NCI-H1436 (cell line): ENCODE measurements at places on chromosomes 7 and 10.

- DNase-seq = peak; percentile 24
Observed at GRCh38 chr7:76048668-76048988, 722 bp downstream of the MDH2 start.

- no peak for DNase-seq
Observed at GRCh38 chr10:101718690-101719275, 23.8 kb upstream of the FBXW4 start.

- DNase-seq = no peak
Observed at GRCh38 chr10:110225441-110225755, 18.0 kb downstream of the MXI1 start.

DNA sequence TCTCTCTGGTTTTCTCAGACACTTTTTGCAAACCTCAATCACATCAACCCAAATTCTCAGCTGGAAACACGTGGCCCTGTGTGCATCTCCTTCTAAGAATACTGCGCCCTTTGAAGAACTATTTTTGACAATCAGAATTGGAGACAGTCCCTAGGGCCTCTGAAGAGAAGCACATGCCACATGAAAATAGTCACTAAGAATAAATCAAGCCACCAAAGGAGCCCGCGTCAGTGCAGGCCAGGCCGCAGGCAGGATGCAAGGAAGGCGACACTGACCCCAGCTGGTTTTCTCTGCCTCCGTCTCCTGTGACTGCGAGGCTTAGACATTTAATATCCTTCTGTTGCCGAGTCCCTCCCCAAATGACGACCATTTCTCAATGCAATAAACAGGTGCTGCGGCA is 88.0 kb upstream of the ADAM12 start:
- peak; percentile 69 for DNase-seq

- no peak for DNase-seq
Observed at GRCh38 chr7:98000356-98000755, 10.4 kb upstream of the OCM2 start.

DNA sequence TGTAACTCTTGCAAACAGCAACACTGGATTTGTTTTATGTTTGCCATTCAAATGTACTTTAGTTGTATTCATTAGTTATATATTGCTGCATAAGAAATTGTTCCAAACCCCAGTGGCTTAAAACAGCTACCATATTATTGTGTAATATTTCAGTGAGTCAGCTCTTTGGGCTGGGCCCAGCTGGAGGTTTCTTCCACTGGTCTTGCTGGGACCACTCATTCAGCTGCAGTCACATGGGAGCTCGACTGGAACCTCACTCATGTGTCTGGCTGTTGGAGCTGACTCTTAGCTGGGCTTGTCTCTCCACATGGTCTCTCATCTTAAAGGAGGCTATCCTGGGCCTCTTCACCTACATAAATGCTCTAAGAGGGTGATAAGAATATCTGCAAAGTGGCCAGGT is 23.2 kb upstream of the PIP4K2A start:
- DNase-seq = no peak

DNA sequence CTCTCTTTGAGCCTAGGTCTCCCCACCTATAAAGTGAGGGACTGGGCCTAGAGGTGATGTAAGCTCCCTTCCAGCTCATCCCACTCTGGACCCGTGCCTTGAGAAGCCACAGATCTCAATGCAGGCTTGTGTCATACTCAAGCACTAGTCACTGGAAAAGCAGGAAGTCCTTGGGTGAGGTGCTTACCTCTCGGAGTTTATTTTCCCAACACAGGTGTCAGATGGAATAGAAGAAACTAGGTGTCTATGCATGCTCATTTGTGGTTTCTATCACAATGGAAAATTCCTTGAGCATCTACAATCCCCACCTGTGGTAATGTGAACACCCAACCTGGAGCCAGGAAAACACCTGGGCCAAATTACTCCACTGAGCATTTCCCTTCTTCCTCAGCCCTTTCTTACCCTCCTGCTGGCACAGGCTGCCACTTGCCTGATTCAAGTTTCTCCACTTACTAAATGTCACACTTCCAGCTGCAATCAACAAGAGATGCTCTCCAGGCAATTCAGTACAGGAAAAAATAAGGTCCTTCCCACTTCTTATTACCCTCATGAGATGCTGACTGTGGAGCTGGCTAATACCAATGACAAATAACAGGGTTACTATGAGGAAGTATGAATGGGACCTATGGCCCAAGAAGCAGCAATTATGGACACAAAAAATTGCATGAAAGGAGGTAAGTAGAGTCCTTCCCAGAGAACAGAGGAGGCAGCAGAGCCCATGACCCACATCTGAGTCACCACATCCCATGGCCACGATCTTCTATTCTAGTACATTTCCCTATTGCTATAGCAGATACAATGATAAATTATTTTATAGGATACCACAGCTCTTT is 13.1 kb downstream of the LSM5 start:
- DNase-seq = no peak

- peak; percentile 86 for DNase-seq
Observed at GRCh38 chr10:58267713-58268453, at the start of gene IPMK. TSS of gene IPMK (minus strand) at chr10:58267894. CDS start at chr10:58267611, 283 bp downstream.

- DNase-seq = no peak
Observed at GRCh38 chr10:103733045-103733419, 122.3 kb downstream of the SH3PXD2A start.

DNA sequence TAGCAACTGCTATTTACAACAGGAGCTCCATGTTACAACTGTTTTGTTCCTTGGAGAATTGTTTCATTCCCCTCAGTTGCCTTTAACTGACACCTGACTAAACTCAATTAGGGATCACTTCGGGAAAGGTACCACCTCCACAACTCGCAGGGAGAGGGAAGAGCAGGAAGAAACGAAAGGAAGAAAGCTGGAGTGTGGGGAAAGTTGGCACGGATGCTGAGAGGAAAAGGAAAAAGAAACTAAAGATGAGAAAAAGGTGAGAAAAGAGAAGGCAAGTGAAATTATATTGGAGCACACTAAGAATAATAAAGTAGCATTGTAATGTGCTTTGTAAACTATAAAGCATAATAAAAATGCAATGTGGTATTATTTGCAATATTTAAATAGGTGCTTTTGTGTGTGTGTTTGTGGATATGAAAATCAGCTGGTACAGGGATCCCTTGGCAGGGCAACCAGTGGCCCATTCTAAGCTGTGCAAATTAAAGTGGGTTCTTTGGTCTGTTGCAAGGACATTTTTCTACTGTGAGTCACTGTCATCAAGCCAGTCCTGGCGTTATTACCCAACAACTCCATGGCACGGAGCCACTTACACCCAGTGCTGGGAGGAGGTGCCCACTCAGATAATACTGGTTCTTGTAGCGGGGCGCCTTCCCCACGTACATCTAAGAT is 45.9 kb downstream of the HIPK2 start:
- no peak for DNase-seq

DNA sequence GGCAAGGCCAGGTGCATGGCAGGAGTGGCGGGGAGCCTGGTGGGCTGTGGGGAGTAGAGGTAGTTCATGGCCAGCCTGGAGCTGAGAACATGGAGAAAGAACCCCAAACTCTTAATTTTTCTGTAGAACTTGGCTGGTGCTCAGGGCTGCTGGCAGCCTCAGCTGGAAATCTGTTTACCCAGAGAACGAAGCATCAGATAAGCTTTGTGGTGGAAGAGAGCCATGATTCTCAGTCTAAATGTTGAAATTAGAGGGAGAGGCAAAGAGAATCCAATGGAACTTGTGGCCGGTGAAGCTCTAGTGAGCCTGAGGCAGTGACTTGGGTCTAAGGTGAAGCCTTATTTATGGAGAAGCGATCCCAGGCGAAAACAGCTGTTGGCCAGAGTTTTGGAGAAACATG is 126.4 kb downstream of the CCDC3 start:
- no peak for DNase-seq

GRCh38 chr7:47670729-47671128 is 88.8 kb upstream of the TNS3 start:
- no peak for DNase-seq

DNA sequence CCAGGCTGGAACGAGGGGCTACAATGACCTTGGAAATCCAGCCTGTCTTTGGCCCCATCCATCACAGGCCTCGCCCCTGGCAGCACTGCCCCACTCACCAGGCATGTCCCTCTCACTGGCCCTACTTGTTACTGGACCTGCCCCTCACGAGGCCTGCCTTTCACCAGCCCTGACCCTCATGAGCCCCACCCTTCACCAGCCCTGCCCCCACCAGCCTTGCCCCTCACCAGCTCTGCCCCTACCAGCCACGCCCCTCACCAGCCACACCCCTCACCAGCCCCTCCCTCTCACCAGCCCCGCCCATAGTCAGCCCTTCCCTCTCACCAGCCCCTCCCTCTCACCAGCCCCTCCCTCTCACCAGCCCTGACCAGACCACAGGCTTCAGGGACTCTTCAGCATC is 57.8 kb downstream of the COL26A1 start:
- no peak for DNase-seq

DNA sequence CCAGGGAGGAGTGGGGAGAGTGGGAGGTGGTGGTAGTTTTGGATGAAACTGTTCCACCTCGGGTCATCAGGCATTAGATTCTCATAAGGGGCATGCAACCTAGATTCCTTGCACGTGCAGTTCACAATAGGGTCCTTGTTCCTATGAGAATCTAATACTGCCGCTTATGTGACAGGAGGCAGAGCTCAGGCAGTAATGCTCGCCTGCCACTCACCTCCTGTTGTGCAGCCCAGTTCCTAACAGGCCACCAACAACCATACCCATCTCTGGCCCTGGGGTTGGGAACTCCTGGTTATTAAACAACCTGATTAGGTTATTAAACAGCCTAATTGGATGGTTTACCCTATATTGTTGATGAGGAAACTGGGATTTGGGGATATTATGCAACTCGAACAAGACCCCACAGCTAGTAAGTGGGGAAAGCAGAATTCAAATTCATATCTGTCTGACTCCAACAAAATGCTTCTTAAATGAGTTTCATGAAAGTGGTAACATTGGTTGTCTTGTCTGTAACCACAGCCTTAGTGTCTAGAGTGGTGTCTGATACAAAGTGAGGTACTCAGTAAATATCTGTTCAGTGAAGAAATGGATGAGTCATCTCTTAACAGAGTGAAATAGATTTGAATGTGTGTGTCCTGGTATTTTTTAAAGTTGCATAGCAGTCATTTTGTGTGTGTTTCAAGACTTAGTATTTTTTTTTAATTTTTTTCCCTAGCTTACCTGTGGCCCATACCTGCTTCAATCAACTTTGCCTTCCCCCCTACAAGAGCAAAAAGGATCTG is 101.6 kb downstream of the HECTD2 start:
- no peak for DNase-seq

DNA sequence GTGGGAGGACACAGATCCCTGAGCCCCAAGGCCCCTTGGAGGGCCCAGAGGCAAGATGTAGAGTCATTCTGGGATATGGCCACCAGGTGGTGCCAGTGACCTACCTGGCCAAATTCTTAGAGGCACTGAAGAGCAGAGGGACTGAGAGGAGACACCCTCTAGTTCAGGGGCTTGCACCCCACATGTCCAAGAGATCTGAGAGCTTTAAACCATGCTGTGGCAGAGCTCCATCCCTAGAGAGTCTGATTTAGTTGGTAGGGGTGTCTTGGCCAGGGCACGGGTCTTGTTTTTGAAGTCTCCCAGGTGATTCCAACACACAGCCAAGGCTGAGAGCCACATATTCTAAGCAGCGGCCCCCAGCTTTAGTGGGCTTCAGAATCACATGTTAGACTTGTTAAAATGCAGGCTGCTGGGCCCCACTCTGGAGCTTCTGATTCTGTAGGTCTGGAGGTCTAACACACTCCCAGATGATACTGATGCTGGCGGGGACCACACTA is 52.5 kb downstream of the PRF1 start:
- DNase-seq = peak; percentile 56

DNA sequence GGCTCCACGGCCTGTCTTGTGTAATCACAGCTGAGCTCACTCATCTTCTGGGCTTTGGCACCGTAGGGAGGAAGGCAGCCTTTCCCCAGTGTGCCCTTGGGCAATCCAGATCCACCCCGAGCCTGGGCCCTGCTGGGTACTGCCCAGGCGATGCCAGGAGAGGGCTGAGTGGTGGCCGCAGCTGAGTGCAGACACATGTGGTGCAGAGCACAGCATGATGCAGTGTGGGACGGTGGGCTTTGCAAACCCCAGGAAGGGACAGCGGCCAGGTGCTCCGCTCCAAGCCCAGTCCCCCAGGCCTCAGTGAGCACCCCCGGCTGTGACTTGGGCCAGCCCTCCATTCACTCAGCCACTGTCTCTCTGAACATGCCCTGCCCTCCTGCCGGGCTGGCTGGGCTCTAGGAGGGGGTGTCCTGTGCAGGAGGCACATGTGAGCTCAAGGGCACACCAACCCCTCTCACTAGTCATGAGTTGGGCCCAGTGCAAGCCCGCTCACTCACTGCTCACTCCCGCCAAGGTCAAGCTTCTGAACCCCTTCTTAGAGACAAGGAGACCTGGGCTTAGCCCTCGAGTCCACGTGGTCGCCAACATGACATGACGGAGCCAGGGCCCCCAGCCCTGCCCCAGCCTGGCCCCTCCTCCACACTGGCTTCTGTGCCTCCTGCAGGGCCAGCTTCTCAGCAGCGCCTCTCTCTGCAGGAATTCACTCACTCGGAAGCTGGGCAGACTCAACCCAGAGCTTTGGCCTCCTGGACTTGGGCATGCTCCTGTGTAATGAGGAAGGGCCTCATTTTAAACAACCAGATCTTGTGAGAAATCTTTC is 77.5 kb upstream of the INSIG1 start:
- no peak for DNase-seq

DNA sequence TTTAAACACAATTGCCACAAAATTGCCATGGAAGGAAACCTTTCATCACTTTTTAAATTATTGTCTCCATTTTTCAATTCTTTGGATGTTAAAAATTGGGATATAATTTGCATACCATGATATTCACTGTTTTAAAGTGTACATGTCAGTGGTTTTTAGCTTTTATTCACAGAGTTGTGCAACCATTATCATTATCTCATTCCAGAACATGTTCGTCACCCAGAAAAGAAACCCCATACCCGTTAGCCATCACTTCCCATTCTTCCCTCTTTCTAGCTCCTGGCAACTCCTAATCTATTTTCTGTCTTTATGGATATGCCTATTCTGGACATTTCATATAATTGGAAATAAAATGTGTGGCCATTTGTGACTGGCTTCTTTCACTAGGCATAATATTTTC is 260.3 kb upstream of the FERD3L start:
- DNase-seq = no peak

- DNase-seq = no peak
Observed at GRCh38 chr7:50147951-50148808, 55.1 kb upstream of the ZPBP start.

DNA sequence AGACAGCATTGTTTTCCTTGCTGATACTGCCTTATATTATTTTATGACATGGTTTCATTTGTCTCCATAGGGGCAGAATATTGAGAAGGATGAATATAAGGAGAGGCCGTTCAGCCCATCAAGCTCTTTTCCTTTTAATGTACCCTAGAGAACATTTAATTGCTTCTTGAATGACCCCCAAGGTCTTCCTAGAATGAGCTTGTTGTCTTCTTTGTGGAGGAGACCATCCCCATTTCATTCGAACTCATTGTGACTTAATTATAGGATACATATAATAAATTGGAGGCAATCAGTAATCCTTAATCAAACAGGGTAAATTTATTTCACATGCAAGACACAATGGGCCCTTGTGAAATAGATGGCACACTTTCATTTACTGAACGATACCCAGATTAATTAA is 231.3 kb downstream of the MDFIC start:
- DNase-seq = peak; percentile 19

- DNase-seq = no peak
Observed at GRCh38 chr7:29565224-29565630, 1.6 kb downstream of the PRR15 start.
